ENCODE measurements at places on chromosomes 4 and X. TPM values are rescaled to one million over a fixed set of nuclear protein-coding genes. Genes with fewer than 3 reads are reported as not detected.

Gene GUCY1A1
- 6.9 TPM for total RNA-seq

Gene NR3C2
- total RNA-seq = 0.14 TPM

Gene ARX
- not detected for total RNA-seq

Gene ELK1
- 30.1 TPM for total RNA-seq

Gene CASP3
- 20.1 TPM for total RNA-seq

Gene TSC22D3
- 67.6 TPM for total RNA-seq

Gene POU4F2
- not detected for total RNA-seq

Measured in airway epithelial cell (primary cell).